ENCODE measurements at places on chromosomes 12 and 14.

- no peak for DNase-seq
Observed at GRCh38 chr12:129827102-129827865, 76.5 kb downstream of the TMEM132D start.

- no peak for DNase-seq
Observed at GRCh38 chr14:92451245-92451644, 62.3 kb upstream of the RIN3 start.

DNA sequence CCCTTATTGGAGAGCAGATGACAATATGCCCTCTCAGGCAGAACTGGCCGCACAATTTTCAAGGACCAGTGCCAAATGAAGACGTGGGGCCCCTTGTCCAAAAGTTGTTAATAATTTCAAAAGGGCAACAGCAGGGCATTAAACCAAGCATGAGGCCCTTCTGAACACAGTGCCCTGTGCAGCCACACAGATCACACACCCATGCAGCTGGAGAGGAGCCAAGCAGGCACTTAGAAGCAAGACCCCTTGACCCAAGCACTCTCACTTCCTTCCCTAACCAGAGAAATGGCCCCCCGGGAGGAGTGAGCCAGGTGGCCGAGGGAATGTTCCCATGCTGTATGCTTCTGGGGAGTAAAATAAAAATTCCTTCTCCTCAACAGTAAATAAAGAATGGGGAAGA, 114.0 kb upstream of the TMPO start:
- no peak for DNase-seq

DNA sequence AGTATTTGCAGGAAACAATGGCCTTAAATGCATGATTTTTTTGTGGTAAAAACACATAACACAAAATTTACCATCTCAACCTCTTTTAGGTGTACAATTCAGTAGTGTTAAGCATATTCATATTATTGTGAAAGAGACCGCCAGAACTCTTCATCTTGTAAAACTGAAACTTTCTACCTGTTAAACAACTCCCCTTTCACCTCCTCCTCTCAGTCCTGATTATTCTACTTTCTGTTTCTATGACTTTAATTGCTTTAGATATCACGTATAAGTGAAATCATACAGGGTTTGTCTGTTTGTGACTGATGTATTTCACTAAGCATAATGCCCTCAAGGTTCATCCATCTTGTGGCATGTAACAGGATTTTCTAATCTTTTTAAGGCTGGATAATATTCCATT, 353.4 kb downstream of the ADAMTS20 start:
- no peak for DNase-seq

DNA sequence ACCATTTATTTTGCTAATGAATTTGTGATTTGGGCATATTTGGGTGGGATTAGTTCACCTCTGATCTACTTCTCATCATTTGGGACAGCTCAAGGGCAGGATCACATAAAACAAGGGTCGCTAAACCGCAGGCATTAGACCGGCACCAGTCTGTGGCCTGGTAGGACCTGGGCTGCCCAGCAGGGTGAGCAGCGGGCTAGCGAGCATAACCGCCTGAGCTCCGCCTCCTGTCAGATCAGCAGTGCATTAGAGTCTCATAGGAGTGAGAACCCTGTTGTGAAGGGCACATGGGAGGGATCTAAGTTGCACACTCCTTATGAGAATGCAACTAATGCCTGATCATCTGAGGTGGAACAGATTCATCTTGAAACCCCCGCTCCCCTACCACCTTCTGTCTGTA, 785.3 kb downstream of the TRHDE start:
- no peak for DNase-seq

- no peak for DNase-seq
Observed at GRCh38 chr14:74846168-74846567, 29.8 kb downstream of the PROX2 start.

GRCh38 chr12:67161322-67161918, 107.7 kb upstream of the CAND1 start:
- DNase-seq, result peak; percentile 40

DNA sequence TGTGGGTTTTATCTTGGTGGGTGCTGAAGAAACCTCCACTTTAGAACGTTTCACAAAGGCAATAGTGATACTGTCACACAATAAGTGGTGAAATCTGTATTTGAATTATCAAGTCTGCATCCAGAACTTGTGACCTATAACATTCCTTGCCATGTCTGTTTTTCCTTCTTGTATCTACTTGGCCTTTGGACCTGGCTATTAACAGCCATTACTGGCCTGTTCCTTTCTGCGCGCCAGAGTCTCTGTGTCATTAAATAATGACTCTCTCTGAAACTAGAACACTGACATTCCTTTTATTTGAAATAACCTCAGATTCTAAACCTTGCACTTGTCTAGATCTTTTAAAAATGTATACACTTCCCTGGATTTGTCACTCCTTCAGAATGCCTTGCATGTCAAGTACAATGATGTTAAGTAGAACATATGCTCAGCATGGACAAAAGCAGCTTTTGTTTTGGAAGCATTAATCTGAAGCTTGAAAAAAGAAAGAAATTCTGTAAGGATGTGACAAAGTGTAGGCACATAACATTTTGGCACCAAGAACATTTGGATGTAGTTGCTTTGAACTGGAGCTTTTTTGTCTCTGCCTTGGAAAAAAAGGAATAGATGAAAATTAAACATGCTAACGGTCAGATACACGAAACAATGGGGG, 95.5 kb upstream of the RPL10L start:
- DNase-seq, result no peak

DNA sequence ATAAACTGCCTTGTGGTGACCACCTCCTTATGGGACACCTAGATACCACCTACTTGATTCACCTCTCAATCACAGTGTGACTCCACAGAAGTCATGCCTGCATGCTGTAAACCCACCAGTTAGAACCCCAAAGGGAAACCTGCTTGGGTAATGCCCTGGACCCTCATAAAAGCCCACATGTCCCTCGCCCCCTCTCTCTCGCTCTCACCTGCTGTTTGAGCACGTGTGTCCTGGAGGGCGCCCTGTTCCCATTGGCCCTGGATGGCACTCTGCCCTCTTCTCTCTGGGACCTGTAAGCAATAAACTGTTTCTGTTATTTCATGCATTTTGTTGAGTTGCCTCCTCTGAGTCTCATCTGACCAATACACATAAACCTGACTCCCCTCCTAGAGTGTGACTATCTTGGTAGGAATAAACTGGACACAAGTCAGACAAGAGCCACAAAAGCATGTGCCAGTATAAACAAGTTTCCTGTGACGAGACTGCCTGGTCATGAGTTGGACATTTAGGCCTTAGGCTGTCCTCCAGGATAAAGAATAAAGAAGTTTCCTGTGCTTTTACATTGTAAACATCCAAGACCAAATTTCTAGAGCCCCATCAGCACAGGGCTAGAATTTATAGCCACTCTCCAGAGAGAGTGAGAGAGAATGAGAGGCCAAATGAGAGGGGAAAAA, 8.6 kb downstream of the IFI27L2 start:
- no peak for DNase-seq

- no peak for DNase-seq
Observed at GRCh38 chr12:124445121-124445718, 122.2 kb downstream of the NCOR2 start.

- no peak for DNase-seq
Observed at GRCh38 chr14:104697317-104697703, 7.9 kb downstream of the INF2 start.

DNA sequence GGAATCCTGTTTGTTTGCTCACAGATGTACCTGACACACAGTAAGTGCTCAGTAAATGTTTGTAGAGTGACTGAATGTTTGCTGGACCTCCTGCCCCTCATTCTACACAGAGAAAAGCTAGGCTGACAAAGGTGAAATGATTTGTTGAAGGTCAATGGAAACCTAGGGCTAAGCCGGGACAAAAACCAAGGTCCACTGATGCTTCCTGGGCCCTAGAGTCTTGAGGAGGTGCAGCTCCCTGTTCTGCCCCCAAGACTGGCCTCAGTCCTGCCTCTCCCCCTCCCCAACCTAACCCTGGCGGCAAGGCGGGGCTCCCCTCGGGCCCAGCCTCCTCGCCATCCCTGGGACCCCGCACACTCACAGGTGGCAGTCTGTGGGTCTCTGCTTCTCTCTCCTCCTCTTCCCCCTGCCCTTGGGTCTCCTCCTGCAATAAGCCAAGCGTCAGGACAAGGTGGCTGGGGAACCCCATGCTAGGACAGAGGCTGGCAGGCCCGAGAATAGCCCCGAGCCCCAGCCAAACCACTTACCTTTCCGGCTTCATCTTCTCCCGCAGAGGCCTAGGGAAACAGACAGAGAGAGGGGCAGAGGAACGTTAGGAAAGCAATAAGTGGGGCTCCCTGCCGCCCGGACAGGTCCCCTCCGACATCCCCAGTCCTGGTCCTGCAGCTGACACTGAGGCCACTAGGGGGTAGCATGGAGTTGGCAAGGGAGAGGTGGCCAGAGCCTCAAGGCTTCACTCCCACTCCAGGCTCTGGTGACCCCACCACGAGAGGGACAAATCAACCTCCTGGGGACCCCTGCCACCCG, 9.3 kb downstream of the PGF start:
- DNase-seq, result peak; percentile 81

DNA sequence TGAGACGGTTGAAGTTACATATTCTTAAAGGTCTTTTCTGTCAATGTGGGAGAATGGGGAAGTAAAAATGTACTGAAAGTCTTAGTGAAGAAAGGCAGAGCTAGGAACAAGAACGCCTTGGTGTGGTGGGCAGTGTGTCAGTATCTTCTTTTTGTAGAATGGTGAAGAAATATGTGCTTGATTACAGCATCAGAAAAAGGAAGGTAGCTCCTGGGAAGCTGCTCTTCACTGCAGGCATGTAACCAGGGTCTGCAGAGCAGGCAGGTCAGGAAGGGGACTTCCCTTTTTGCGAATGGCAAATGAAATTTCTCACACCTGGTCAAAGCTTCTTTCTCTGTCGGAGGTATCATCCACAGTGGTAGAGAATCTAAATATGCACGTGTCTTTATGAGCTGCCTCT, 226.2 kb downstream of the ADAMTS20 start:
- no peak for DNase-seq

DNA sequence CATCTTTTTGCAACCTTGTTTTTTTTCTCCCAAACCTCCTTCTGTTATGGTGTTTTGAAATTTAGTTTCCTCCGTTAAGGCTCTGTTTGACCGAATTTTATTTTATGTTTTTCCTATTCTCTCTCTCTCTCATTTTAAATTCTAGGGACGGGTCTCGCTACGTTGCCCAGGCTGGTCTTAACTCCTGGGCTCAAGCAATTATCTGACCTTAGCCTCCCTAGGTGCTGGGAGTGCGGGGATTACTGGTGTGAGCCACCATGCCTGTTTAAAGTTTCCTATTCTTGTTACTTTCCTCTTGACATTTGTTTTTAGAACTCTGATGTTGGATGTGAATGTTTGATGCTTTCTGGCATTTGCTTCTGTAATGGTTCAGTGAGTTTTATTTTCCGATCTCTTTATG, 1.0 kb downstream of the ZC3H14 start:
- no peak for DNase-seq

- no peak for DNase-seq
Observed at GRCh38 chr12:30700216-30700900, 4.7 kb upstream of the IPO8 start.

DNA sequence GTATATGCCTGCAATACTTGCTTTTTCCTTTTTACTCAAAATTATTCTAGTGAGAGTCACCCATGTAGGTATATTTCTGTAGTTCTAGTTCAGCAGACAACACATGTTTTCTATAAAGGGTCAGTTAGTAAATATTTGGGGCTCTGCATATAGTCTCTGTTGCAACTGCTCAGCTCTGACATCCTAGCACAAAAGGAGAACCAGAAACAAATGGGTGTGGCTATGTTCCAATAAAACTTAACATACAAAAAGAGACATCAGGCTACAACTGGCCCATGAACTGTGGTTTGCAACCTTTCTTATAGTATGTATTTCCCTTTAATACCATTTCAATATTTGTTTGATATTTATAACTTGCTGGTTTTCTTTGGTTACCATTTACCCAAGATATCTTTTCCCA, 11.9 kb downstream of the NT5DC3 start:
- no peak for DNase-seq

DNA sequence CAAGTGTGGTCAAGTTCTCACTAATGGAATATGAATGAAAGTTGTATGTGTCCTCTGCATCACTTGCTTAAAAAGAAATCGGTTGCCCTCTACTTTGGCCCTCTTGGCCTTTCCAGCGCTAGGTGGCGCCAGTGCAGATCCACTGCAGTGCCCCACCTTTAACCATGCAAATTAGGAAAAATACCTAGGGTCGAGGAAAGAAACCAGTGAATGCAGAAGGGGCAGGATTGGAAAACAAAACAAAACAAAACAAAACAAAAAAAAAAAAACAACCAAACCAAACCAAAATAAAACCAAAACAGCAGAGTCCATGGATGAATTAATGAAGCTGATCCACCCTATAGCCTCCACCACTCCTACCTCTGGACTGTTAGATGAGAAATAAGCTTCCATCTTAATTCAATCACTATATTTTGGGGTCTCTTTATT, 12.9 kb upstream of the NEMF start:
- DNase-seq, result peak; percentile 87

GRCh38 chr14:39428118-39428517, 4.1 kb downstream of the FBXO33 start:
- no peak for DNase-seq

- DNase-seq, result no peak
Observed at GRCh38 chr12:53623548-53624385, 2.4 kb downstream of the ATF7 start.

- DNase-seq, result peak; percentile 10
Observed at GRCh38 chr14:28756884-28757570, 9.6 kb upstream of the FOXG1 start.

DNA sequence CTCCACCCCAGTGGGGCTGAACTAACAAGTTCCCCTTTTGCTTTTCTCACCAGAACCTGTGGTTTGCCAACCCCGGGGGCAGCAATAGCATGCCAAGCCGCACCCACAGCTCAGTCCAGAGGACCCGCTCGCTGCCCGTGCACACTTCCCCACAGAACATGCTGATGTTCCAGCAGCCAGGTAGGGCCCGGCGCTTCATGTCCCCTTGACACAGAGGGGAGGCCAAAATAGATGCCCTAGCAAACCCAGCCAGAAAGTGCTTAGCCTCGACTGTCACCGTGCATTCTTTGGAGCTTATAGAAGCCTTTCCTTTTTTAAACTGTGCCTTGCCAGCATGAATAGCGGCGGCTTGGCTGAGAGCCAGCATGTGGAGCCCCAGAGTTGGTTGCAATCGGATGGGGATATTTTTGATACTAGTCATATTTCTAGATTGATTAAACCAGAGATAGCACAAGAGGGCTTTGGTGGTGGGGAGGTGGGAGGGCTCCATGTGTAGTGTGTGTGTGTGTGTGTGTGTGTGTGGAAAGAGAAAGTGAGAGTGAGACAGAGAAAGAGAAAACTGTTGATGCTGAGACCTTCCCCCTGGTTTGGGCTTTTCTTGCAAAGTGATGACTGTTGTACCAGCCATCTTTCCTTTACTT, 126.1 kb downstream of the GCH1 start:
- DNase-seq, result peak; percentile 73

DNA sequence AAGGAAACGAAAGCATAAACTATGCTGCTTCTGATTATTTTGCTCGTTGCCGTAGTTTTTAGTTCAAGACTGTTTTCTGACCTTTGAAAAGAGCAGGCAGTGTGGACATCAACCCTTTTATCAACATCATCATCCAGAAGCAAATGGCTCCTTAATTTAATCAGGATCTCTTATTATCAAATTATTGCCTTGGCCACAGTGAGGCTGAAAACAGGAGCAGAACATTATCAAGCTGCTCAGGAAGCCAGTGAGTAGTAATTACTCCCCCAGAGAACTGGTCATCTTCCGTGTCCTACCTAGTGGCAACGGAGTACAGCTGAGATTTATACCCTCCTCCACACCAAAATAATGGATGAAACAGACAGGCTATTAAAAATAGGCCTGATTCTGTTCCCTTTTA, 2.2 kb upstream of the DIABLO start:
- DNase-seq, result no peak
